ENCODE measurements at places on chromosomes 16 and 17.

DNA sequence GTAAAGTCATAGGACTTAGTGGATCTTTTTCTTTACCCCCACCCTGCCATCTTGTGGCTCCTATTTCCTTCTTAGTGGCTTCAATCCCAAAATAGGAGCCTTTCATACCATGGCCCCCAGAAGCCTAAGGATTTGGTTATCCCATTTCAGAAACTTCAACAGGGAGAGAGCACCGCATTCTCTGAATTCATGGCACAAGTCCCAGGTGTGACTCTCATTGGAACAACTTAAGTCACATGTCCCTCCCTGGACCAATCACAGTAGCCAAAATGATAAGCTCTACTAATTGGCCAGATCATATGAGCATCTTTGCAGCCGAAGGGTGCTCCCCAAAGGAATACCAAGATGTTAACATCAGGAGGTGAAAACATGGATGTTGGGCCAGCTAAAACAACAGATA, 43.2 kb downstream of the AXIN2 start:
- DNase-seq: no peak

- no peak for DNase-seq
Observed at GRCh38 chr17:30345527-30346075, 11.7 kb upstream of the TMIGD1 start.

DNA sequence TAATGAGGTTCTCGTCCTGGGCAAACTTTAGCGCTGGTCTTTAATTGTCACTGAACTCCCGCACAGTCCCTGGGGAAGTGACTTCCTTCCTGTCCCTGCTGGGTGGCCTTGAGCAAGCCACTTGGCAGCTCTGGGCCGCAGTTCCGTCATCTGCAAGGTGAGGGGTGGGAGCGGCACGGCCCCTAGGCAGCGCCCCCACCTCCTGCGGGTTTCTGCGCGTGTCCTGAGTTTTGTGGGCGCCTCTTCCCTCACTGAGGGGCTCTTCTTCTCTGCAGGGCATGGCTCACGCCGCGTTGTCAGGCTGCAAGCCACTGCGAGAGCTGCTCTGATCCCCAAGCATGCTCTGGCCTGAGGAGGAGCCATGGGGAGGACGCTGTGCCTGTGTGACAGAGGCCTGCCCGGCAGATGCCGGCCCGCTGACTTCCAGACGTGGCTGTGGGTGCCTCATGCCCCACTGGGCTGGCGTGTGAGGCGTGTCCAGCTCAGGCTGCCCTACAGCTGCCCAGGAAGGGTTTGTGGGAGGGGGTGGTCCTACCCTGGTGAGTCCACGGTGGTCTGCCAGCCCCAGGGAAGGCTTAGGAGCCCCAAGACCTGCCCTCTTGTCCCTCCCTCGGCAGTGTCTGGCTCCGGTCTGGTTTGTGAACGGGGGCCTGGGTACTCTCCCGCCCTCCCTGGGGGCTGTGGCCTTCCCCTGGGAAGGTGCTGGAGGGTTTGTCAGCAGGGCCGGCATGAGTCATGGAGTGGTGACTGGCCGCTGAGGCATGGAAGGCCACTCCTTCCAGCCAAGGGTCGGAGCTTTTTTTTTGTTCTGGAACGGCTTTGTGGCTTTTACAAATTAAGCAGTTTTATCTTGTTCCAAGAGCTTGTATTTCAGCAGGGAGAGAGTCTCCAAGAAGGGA, 182.0 kb downstream of the SEC14L1 start:
- DNase-seq: no peak

DNA sequence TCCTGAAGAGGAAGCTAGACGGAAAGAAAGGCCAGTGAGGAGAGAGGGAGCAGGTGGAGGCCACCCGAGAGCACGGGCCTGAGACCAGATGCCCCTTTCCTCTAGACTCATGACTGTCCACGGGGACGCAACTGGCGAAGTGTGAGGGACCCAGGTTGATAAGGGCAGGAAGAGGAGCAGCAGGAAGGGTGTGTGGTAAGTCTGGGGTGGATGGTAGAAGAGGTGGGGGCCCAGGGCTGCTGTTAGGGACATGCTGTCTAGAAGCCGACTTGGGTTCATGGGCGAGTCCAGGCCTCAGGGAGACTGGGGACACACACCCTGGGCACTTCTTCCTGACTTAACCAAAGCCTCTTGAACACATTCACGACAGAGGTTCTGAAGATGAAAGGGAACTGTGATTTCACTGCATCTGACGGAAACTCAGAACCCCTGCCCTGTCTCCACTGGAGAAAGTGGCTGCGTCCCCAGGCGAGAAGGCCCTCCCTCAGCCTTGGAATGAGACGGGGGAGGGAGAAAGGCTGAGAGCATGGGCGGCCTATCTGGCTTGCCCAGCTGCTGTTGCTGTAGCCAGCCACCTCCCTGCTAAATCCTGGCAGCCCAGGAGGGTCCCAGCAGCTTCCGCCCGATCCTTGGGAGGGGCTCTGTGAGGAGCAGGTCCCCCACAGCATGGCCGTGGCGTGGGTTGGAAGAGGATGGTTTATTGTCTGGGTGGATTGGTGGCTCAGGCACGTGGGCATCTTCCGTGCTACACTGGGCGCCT, 6.0 kb downstream of the HIC1 start:
- DNase-seq: no peak

DNA sequence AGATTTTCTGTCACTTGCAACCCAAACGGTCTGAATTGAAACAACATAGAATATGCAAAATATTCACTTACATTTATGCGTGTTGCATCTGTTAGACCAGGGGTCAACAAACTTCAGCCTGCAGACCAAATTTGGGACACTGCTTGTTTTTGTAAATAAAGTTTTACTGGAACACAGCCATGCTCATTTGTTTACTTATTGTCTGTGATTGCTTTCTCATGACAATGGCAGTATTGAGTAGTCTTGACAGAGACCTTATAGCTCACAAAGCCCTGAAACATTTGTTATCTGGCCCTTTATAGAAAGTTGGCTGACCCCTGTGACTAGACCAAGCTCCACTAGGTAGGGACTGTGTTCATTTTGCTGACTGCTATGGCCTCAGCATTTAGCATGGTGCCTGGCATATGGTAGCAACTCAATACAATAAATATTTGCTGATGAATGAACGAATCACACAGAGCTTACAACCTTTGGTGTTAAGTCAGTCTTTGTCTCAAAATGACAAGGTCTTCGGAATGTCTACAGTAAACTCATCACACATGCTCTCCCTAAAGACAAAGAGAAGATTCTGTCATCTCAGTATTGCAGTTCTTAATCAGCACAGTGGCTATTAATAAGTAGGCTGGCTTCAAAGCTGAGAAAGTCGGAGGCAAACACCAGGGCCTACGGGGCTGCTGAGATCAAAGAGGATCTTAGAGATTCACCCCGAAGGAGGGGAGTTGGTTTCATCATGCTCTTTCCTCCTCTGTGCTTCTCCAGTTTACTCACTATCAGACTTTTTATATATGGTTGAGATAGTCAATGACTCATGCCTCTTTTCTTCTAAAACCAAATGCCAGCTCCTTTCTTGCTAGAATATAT, 95.2 kb upstream of the AXIN2 start:
- DNase-seq: no peak

GRCh38 chr17:17416400-17417360, 60.1 kb upstream of the MED9 start:
- no peak for DNase-seq

GRCh38 chr16:9516444-9516843, 425.0 kb downstream of the HAPSTR1 start:
- no peak for DNase-seq

- no peak for DNase-seq
Observed at GRCh38 chr17:13113821-13114525, 96.1 kb upstream of the ELAC2 start.

GRCh38 chr17:61984821-61985220, 57.0 kb upstream of the INTS2 start:
- DNase-seq: no peak

- no peak for DNase-seq
Observed at GRCh38 chr17:63841350-63842172, 924 bp downstream of the SMARCD2 start.

GRCh38 chr17:77316191-77316641, 175.4 kb downstream of the SEC14L1 start:
- DNase-seq: no peak

GRCh38 chr16:938136-938535, 32.6 kb downstream of the LMF1 start:
- no peak for DNase-seq

DNA sequence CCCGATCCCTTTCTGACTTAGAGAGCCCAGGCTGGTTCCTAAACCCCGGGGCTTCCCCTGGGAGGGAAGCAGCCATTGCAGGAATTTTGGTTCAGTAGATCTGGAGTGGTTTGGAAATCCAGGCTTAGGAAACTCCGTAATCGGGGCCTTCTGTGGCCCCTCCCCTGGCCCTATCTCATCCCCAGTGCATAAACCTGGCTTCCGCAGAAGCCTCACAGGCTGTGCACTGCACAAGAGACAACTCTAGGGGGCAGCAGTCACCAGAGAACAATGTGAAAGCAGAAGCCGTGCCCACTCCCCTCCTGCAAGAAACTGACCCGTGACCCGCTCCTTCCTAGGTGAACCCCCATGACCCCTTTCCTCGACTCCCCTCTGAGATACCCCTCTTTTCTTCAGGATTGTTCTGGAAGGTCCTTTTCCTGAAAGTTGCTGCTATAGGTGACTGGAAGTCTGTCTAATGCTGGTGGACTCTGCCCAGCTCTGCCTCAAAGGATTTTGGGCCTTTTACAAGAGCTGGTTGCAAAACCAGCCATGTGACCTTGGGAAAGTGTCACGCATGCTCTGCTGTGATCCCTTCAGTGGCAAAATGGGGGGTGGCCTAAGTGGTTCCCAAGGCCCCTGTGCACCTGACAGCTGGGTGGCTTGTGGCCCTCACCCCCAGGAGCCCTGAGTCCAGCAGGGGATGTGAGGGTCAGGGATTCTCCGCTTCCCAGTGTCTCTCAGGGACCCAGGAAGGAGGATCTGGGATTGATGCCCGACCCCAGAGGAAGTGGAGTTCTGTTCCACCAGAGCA, 14.4 kb downstream of the GUCY2D start:
- DNase-seq: no peak

GRCh38 chr17:57337390-57337789, 81.1 kb downstream of the MSI2 start:
- no peak for DNase-seq
